ENCODE measurements at places on chromosomes 12 and 14.

GRCh38 chr14:57413849-57414248 lies 23.5 kb downstream of the NAA30 start:
- DNase-seq, result no peak

DNA sequence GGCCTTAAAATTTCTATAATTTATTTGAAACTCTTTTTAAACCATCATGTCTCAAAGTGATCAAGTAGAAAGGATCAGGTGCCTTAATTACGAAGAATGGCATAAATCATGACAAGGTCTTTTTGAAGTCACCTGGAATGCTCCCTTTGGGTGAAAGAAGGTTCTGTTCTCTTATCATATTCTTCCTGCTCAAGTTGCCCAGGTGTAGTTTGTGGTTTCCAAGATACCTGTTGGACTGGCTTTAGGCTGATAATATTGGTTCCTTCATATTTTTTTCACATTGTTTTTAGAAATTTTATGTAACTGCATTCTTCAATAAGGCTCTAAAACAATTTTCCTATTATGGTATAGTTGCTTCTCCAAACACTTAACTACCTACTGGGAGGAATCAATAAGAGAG lies 29.2 kb downstream of the RASSF3 start:
- no peak for DNase-seq

DNA sequence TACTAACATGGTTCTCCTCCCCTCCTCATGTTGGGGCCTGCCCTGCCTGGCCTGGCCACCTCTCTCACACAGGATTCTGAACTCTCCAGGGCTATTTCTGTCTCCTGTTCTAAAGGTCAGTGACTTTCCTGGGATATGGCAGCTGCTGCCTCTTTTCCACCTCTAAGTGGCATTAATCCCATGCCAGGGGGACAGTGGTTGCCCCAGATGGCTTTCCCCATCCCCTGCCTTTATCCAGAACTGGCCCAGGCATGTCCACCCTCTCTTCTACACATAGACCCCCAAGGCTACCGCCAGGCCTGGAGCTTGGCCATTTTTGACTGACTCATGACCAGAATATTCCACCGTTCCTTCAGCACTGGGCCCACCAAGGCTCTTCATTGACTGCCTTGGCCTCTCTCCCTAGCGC lies 90.4 kb downstream of the IRF2BPL start:
- no peak for DNase-seq

GRCh38 chr12:101552277-101552676 lies 42.5 kb upstream of the MYBPC1 start:
- peak; percentile 33 for DNase-seq

- DNase-seq, result no peak
Observed at GRCh38 chr14:65042731-65043372, 56.2 kb downstream of the FNTB start.

DNA sequence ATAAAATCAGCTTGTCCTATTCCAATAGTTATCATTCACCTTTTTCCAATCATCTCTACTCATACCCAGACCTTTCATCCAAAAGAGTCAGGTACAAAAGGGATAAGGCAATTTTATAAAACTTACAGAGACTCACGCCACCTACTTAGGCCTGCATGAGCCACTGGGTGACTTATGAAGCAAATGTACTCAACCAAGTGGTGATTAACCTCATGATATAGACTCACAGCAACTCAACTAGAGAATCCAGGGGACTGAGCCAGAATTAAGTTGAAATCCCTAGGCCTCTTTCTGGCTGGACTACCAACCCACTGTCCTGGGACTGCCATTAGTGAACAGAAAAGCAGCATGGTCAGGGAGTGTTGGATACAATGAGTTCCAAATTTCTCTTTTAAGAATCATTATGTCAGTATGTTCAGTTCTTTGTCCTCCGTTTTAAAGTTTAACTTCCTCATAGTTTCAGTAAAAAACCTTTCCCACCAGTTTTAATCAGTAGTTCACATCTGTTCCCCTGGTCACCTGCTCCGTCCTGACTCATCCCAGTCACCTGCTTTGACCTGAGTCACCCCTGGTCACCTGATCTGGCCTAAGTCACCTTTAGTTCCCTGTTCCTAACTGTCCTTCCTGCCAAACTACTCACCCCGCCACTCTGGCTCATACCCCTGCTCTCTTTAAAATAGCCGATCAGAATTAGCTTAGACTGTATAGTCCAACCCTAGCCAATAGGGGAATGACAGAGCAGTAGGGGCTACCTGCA lies 36.8 kb downstream of the SPTSSA start:
- DNase-seq, result no peak

DNA sequence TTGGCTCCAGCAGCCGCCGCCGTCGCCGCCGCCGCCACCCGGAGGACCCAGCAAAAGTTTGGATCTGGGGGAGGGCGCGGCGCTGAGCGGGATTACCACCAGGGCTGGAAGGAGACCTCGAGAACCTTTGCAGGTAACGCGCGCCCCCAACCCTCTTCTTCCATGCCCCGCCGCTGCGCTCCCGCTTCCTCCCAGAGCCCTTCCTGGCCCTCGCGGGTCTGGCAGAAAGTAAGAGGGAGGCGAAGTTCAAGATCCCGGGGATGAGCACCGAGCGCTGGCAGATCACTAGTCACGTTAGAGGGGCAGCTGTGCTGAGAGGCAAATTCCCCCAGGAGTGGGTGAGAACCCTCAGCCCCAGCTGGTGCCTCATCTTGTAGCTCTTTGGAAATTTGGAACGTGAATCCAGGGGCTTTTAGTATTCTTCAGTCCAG lies 3.9 kb downstream of the FLRT2 start:
- DNase-seq, result peak; percentile 23

DNA sequence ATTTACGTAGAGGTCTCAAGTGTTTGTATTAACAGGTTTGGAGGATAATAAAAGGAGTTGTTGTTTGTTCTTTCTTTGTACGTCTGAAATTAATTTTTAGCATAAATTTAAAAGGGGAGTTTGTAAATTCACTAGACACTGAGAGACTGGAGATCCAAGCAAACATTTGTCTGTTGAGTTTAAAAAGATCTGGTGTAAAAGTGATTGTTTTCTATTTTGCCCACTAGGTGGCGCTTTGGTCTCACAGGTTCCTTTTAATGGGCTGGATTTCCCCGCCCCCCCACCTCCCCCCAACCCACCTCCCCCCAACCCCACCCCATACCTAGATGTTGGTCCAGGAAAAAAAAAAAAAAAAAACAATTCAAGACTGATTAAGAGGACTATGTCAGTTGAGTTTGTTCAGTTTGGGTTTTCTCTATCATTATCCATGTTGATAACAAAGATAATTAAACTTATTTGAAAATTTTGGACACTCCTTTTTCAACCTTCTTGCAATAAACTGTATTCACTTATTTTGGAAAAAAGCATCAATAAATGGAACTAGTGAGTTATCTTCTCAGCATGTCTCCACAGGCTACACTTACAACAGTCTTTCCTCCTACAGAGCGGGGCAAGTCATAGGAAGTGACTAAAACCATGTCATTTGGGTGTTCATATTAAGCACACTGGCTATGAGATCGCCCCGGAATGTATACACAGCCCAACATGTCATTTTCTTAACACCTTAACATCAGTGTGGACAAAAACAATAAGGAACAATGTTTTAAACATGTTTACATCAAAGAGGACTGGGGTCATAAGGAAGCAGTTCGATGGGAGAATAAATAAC lies 841.1 kb downstream of the NRXN3 start:
- peak; percentile 64 for DNase-seq

GRCh38 chr12:44227616-44228015 lies 391.7 kb downstream of the TMEM117 start:
- DNase-seq, result no peak

- DNase-seq, result no peak
Observed at GRCh38 chr12:8667270-8667669, 4.6 kb upstream of the MFAP5 start.

- no peak for DNase-seq
Observed at GRCh38 chr12:93825931-93826555, 148.9 kb downstream of the CRADD start.

GRCh38 chr12:119012179-119012578 lies 30.8 kb downstream of the SRRM4 start:
- no peak for DNase-seq

GRCh38 chr14:63735720-63736119 lies 7.9 kb upstream of the SGPP1 start:
- no peak for DNase-seq

DNA sequence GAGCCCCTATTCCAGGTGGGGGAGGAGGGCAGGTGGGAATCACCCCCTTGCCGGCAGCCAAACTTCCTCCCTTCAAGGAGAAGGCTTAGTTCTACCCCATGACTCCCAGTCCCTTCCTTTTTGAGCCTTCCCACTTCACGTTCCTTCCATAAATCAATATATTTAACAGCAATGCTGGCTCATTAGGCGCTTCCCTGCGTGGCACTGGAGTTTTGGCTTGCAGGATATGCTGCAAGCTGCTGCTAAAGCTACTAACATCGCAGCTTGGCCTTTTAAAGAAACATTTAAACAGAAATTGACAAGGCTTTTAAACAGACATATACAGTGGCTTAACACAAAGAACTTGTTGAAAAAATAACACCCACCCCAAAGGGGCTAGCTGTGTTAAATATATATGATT lies 308.0 kb upstream of the FKBP4 start:
- DNase-seq, result no peak

DNA sequence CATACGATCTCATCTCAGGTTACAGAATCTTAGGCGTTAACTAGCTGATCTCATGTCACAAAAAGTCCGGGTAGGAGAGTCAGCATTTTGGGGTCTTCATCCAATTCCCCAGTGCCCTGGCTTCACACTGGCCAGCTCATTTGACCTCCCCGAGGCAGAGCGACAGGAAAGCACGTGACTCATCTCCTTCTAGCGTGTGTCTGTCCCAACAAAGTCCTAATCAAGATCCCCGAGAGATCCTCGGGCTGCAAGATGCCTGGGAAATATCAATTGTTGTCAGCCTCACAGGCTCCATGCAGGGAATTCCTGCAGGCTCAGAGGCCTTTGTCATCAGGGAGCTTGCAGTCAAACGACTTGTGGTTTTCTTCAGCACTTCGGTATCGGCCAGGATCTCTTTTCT lies 57.5 kb downstream of the ZNF664 start:
- peak; percentile 81 for DNase-seq

GRCh38 chr12:124205405-124205804 lies 89.5 kb upstream of the RFLNA start:
- no peak for DNase-seq

DNA sequence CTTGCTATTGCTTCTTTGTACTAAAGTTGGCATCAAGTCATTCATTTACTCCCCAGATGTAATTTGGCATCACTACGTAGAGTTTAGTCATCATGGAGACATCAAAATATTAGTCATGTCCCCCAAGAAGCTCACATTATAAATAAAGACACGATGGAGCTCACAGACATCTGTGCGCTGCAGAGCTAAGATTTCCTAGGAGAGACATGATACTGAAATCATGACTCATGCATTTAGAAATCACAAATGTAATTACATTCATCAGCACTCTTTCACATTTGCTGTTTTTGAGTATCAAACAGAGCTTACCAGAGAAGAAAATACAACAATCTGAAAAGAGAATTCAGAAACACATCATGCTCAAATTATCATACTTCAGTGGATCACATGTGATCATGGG lies 169.8 kb downstream of the LRIG3 start:
- peak; percentile 89 for DNase-seq

GRCh38 chr14:29028973-29029582 lies 262.5 kb downstream of the FOXG1 start:
- peak; percentile 6 for DNase-seq

GRCh38 chr14:73634011-73634833 lies 10.6 kb upstream of the DNAL1 start:
- peak; percentile 18 for DNase-seq

DNA sequence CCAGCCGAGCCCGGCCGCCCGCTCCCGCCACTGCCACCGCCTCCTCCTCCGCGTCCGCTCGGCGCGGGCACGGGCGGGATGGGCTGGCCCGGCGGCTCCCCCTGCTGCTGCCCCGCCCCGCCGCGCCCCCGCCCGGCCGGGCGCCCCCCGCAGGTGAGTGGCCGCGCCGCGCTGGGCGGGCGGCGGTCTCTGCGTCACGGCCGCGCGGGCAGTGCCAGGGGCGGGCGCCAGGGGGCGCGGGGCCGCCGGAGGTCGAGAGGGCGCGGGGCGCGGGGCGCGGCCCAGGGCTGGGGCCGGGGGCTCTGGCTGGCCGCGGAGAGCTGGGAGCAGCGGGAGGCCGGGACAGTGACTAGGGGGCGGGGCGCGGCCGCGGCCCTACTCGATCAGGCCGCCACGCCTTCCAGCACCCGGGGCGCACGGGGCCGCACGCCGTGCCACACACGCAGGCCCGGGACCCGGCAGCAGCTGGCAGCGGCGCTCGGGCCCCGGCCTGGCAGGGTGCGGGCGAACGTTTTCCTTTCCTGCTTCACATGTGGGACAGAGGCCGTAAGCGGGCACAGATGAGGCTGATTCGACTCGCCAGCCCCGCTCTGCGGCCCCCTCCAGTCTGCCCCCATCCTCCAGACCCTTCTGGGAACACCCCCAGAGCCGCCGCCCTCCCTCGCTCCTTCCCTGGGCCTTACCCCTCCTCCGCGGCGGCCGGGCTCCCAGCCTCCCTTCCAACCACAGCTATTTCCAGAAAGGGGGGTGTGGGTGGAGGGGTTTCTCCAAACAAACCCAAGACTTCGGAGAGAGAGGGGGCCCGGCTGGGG lies 2.4 kb upstream of the TNS2 start:
- peak; percentile 80 for DNase-seq

- peak; percentile 36 for DNase-seq
Observed at GRCh38 chr14:76644855-76645518, 116.3 kb upstream of the VASH1 start.

DNA sequence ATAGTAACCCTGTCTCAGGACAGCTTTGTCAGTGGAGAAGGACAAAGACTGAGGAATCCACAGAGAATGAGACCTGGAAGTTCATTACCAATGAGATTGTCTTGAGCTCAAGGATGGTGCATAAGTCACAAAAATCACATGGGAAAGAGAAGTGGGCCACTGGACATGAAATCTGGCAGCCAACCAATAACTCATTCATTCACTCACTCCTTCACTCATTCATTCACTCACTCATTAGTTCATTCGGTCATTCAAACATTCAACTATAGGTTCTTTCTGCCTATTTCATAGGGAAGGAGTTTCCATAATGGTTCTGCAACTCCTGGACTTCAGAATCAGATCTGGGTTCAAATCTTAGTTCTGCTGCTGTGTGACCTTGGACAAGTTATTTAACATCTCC lies 18.2 kb upstream of the WSCD2 start:
- DNase-seq, result no peak

GRCh38 chr14:56292970-56293369 lies 174.8 kb downstream of the PELI2 start:
- no peak for DNase-seq

DNA sequence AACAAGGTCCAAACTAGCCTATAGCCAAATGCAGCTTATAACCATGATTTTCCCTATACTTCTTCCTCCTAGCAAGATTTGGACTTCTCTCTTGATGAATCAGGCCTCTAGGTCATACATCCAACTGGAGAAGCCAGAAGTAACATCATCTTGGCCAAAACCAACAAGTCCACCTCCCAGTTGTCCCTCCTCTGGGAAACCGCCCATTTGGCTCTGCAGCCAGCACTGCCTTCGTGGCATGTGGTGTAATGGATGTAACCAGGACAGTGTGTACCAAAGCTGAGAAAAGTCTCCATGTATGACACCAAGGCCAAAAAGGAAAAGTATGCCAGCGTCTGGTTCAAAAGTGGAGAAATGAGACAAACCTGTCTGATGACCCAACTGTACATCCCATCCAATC lies 59.3 kb upstream of the VASH1 start:
- DNase-seq, result no peak

GRCh38 chr14:32820181-32820580 lies 118.5 kb upstream of the NPAS3 start:
- DNase-seq, result no peak

Measured in fibroblast of pulmonary artery (primary cell).